ENCODE measurements at places on chromosomes 4 and X.

DNA sequence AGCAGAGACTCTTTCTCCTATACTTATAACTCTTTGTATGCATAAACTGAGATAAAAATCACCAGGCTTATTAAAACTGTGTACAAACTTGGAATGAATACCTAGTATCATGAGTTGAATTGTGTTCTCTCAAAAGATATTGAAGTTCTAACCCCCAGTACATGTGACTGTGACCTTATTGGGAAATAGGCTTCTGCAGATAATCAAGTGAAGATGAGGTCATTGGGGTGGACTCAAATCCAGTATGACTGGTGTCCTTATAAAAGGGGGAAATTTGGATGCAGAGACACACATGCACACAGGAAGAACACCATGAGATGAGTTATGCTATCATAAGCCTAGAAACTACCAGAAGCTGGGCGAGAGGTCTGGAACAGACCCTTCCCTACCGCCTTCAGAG lies 26.2 kb downstream of the ZNF827 start:
- DNase-seq, result no peak

DNA sequence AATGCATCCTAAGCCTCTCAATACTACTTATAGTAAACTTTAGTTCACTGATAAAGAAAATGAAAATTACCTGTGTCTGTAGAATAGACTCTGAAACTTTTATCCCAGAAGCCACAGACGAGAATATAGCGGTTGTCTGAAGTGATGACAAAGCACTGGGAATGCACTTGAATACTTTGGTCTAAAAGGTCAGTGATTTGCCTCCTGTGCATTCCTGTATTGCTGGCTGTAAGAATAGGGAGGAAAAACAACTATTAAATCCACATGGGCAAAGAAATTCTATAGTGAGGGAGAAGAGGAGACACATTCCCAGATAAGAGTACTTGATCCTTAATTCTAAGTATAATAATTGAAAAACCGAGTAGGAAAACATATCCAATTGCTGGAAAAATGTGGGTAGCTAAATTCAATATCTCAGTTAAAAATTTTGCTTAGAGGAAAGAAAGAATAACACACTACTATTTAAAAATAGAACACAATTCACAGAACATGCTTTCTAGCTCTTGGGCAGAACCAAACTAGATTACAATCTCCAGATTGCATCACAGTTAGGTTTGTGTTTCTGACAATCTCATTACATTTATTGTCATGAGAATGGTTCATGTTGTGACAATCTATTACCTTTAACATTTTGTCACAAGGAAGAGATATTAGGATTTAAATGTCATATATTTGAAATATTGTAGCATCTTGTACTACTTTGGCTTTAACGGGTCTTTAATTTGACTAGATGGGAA lies 232.1 kb downstream of the DCLK2 start:
- no peak for DNase-seq

GRCh38 chr4:37389967-37390580 lies 145.5 kb downstream of the NWD2 start:
- DNase-seq, result peak; percentile 9

DNA sequence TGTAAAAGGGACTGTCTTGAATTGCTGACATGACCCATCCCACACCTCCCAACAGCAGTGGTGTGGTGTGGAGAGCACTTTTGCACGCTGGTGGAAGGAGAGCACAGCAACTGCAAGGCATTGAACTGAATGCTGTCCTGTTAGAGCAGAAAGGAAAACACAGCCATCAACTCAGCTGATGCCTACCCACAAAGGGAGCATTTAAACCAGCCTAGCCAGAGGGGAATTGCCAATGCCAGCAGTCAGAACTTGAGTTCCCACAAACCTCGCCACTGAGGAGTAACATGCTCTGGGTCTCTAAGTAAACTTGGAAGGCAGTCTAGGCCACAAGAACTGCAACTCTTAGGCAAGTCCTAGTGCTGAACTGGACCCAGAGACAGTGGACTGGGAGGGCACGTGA lies 31.9 kb downstream of the MAGED4 start:
- no peak for DNase-seq

DNA sequence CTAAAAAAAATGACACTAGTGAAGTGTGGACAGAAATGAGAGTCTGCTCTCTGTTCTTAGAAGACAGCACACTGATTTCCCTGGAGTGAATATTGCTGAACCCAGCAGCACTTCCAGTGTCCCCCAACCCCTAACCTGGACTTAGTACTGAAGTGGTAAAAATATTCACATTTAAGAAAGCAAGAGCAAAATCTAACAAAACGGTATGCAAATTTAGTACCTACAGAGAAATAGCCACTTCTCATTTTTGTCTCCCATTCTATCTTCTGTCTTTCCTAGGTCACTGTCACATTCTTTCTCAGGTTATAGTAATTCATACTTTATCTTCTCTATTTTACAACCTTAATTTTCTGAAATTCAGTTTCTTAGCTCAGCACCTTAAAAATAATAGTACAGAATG lies 274.7 kb downstream of the CFAP299 start:
- DNase-seq, result no peak

DNA sequence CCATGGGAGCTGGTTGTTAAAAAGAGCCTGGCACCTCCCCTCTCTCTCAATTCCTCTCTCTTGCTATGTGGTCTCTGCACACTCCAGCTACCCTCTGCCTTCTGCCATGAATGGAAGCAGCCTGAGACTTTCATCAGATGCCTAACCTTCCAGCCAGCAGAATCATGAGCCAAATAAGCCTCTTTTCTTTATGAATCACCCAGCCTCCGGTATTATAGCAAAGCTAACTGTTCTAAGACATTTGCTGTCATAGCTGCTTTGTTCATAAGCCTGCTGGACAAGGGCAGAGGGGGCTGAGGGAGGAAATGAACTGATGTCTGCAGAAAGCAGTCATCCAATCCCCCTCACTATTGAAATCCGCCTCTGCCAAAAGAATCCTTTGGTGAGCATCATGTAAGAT lies 196.7 kb downstream of the ZNF330 start:
- no peak for DNase-seq

- DNase-seq, result no peak
Observed at GRCh38 chr4:170391066-170391740, 301.4 kb upstream of the AADAT start.

- DNase-seq, result no peak
Observed at GRCh38 chrX:116357329-116357728, 79.1 kb upstream of the SLC6A14 start.

DNA sequence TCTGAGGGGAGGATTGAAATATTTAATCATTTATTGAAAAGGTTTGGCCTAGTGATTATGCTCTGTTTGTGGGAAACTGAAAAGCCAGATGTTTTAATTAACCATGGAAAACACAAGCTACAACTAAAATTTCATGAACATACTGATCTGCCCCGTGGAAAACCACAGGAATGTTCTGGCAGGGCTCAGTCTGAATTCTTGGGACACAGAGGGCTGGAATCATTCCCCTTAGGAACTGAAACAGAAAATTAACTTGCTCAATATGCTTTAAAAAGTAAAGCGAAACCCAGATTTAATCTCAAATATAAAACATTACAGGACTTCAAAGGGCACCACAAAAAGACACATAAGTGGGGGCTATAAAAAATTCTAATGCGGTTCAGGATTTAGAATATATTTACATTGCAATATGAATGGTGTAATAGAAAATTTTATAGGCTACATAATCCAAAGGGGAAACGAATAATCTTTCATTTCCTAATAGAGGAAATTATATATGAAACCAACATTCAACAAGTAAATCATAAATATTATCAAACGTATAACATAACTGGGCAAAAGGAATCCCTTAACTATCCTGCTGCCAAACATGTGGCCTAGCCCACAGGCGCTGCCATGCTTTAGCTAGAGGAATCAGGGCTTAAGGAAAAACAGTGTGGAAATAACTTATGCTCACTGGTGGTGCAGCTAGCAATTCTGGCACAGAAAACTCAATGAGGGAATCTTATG lies 70.9 kb downstream of the APBB2 start:
- peak; percentile 58 for DNase-seq

DNA sequence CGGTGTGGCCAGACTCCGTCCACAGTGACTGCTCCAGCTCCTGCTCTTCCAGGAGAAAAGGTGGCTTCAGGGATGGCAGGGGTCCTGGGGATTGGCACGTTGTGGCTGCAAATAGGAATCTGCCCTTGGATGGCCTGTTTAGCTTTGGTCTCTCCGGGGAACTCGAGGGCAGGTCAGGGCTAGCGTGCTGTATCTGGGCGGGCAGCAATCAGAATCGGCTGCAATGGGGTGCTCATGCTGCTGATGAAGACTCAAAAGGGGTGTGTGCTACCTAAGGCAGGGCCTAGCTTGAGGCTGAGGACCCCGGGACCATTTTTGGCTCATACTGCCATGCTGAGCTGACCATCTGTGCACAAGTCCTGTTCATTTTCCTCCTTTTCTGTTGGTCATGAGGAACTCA lies 51.3 kb downstream of the RGS12 start:
- DNase-seq, result no peak

DNA sequence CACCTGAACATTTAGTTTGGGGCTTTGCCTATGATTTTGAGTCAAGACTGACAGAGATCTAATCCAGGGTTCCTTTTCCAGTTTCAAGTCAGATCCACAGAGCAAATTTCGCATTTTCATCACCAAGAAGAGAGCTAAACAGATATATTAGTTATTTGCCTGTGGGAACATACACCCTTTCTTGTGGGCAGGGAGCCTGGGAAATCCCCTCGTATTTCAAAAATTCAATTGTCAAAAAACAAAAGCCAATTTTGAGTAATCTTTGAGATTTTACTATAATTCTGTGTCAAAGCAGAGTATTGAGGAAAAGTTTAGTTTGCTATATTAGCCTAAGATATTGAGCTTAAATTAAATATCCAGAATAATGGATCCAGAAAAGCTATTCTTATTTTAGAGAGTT lies 56.6 kb downstream of the AFM start:
- DNase-seq, result no peak

GRCh38 chrX:87583679-87584078 lies 66.1 kb downstream of the KLHL4 start:
- DNase-seq, result no peak

- no peak for DNase-seq
Observed at GRCh38 chrX:1749499-1749898, 134.6 kb downstream of the ASMT start.

DNA sequence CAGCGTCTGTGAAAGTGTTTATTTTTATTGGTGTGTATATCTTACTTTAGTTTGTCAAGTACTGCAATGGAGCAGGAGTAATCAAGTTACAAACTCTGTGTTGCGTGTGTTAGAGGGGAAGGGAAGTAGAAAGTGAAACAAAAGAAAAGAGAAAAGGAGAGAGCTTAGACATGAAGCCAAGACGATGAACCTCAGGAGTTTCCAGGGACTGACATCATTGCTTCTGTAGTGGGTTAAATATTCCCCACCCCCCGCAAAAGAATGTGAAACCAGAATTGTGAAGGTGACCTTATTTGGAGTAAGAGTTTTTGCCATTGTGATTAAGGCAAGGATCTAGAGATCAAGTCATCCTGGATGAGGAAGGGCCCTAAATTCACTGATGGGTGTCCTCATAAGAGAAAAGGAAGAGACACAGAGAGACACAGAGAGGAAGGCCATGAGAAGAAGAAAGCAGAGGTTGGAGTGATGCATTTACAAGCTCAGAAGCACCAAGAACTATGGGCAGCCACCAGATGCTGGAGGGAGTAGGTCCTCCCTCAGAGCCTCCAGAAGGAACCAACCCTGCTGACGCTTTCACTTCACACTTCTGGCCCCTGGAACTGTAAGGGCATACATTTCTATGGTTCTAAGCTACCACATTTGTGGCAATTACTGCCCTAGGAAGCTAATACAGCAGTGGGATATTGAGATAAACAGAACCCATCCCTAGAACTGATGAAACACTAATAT lies 173.6 kb upstream of the SFRP2 start:
- no peak for DNase-seq

GRCh38 chr4:54780149-54780495 lies 122.4 kb downstream of the KIT start:
- no peak for DNase-seq

DNA sequence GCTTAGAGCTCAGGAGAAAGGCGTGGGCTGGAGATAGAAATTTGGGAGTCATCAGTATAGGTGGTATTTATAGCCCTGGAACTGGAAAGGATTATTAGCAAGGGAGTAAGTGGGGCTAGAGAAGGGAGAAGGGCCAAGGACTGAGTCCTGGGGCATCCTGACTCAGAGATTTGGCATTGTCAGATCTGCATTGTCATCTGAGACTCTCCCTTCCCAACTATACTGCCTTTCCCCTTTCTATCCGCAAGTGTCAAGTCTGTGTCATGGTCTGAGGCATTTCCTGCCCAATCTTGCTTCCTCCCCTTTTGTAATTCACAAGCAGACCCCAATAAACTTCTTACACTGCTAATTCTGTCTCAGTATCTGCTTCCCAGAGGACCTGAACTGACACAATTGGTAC lies 24.4 kb upstream of the SLC25A43 start:
- DNase-seq, result no peak

- DNase-seq, result no peak
Observed at GRCh38 chrX:150983521-150984168, 510 bp downstream of the HMGB3 start.

- no peak for DNase-seq
Observed at GRCh38 chrX:105647749-105648148, 174.6 kb upstream of the NRK start.

- DNase-seq, result no peak
Observed at GRCh38 chr4:2636331-2636730, 99.9 kb downstream of the FAM193A start.

GRCh38 chr4:54120518-54120917 lies 20.6 kb downstream of the GSX2 start:
- DNase-seq, result no peak

DNA sequence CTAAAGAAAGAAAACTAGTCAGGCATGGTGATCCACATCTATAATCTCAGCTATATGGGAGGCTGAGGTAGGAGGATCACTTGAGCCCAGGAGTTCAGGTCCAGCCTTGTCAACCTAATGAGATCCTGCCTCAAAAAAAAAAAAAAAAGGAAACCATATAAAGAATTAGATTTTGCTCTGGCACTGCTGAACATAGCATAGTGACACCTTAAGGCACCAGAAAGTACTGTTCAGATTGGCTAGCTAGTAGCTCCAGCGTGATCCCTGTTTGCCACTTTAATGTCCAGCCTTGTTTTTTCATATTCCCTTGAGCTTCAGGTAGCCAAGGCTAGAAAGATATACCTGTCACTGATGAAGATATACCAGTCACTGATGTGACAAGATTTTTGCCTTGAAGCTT lies 34.1 kb downstream of the EXOC1 start:
- no peak for DNase-seq

- DNase-seq, result no peak
Observed at GRCh38 chr4:142585411-142585810, 260.7 kb downstream of the INPP4B start.

DNA sequence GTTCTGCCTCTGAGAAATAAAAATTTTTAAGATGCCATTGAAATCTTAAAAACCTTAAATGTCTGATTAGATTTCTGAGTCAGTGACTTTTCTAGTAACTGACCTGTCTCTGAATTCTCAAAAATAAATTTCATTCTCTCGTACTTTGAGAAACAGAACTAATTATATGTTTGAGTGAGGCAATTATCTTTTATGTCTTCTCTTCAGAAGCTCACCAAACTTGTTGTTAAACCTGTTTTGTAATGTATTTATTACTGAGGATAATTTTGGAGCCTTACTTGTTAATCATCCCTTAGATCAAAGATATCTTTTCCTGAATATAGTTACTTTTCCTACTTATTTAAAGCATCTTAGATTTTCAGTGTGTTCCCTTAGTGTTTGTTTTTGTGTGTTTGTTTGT lies 64.5 kb upstream of the MMAA start:
- no peak for DNase-seq

GRCh38 chr4:14994242-14994641 lies 8.0 kb upstream of the CPEB2 start:
- DNase-seq, result no peak

- no peak for DNase-seq
Observed at GRCh38 chrX:68599256-68600152, 48.0 kb upstream of the STARD8 start.

GRCh38 chrX:67610282-67610681 lies 66.5 kb downstream of the AR start:
- DNase-seq, result no peak
